Left cardiac atrium (tissue), 4 donors: ENCODE measurements at places on chromosomes 2 and 18. TPM values are rescaled to one million over a fixed set of nuclear protein-coding genes. Genes with fewer than 3 reads are reported as not detected.

DNA sequence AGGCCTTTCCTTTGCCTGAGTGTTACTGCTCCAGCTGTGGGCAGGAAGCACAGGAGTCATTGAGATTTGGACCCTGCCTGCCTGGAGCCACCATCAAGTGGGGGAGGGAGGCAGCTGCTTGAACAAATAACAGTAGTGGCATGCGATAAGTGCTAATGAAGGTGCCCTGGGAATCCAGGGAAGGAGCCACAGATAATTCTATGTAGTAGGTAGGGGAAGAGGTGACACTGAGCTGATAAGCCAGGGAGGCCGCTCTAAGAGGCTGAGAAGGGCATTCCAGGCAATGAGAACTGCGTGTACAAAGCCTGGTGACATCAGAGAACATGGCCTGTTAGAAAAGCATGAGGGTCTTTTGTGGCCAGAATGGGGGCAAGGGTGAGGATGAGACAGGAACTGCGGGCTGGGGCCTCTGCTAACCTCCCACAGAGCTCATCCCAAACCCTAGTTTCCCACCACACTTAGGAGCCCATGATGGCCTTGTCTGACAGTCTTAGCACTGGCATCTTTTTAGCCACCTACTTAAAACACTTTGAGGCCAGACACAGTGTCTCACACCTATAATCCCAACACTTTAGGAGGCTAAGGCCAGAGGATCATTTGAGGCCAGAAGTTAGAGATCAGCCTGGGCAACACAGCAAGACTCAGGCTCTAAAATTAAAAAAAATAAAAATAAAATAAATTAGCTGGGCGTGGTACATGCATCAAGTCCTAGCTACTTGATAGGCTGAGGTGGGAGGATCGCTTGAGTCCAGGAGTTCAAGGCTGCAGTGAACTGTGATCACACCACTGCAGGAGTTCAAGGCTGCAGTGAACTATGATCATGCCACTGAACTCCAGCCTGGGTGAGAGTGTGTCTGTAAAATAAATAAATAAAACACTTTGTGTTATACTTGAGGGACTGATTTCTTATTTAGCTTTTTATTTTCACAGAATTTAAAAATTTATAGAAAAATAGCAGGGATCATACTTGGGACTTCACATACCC, 58.9 kb downstream of the TET3 start:
- DNase-seq = no peak

Gene PUS10
- 4.0 TPM for total RNA-seq

DNA sequence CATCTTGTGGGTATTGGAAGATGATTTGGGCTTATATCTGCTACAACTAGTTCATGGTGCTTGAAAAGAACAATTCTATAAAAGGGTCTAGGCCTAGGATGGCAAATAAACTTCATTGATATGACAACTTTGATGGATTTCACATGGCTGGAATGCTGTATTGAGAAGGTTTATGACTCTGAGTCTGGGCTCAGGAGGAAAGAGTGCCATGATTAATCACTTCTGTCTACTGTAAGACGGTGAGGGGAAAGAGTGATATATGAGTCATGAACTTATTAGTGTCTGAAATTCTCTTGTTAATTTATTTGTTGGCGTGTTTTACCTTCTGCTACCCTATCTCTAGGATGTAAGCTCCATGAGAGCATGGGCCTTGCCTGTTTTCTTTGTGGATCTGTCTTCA, 17.0 kb upstream of the ADCYAP1 start:
- no peak for DNase-seq

DNA sequence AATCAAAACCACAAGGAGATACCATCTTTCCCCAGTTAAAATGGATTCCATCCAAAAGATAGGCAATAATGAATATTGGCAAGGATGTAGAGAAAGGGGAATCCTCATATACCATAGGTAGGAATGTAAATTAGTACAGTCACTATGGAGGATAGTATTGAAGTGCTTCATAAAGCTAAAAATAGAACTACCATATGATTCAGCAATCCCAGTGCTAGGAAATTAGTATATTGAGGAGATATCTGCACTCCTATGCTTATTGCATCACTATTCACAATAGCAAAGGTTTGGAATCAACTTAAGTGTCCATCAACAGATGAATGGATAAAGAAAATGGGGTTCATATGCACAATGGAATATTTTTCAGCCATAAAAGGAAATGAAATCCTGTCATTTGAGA, 251.2 kb downstream of the ZNF804A start:
- DNase-seq = no peak

Gene TWIST2
- total RNA-seq = 8.3 TPM
